Amniotic epithelial cell (primary cell): ENCODE measurements at places on chromosomes 6 and 20.

- DNase-seq: no peak
These were observed 567.8 kb downstream of the GRIK2 start for GRCh38 chr6:101961357-101961756.

DNA sequence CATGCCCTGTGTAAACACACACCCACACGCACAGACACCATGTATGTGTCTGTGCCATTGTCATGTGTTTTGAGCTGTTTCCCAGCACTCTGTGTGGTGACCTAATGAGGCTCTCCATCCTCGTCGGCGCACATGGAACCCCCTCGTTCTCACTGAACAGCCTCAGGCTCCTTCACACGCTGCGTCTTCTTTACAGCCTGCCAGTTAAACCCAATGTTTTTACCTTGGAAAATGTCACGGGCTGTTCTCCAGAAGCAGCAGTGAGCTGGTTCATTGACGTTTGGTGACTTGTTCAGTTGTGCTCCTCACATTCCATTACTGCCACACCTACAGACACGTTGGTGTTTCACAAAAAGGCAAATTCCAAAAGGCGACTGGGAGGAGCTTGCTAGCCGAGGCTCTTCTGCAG lies 201.0 kb upstream of the FOXQ1 start:
- no peak for DNase-seq

GRCh38 chr6:87154641-87154992 lies 748 bp upstream of the ZNF292 start:
- no peak for DNase-seq

GRCh38 chr6:167575158-167575696 lies 250.3 kb downstream of the TTLL2 start:
- no peak for DNase-seq

GRCh38 chr20:11234181-11234580 lies 560.4 kb upstream of the JAG1 start:
- DNase-seq: peak; percentile 2

DNA sequence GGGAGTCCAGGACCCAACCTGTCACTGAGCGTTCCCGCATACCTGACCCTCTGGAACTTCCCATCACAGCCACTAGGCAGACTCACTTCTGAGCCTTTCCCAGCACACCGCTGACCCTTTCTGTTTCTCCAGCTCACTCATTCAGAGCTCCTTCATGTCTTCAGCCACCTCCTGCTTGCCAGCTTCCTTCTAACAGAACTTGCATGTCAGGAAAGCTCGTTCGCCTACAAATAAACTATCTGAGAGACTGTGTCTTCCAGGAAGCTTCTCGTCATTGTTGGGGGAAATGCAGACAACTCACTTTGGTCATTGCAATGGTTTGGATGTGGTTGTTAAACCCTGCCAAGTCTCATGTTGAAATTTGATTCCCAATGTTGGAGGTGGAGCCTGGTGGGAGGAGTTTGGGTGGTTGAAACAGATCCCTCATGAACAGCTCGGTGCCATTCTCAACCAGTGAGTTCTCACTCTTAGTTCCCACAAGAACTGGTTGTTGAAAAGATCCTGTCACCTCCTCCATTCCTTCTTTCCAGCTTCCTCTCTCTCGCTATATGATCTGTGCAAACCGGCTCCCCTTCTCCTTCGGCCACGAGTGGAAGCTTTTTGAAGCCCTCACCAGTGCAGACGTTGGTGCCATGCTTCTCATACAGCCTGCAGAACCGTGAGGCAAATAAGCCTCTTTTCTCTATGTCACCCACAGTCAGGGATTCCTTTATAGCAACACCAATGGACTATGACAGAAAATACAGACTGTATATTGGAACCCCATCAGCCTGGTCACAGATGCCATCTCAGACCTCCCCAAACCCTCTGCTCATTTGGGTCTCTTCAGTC lies 1.4 kb upstream of the MUC21 start:
- peak; percentile 82 for DNase-seq

GRCh38 chr6:1496836-1497760 lies 107.7 kb downstream of the FOXF2 start:
- DNase-seq: no peak

- no peak for DNase-seq
These were observed 129.2 kb upstream of the SNX9 start for GRCh38 chr6:157693867-157694266.

GRCh38 chr6:90036963-90037362 lies 142.7 kb downstream of the GJA10 start:
- no peak for DNase-seq

- DNase-seq: peak; percentile 95
These were observed 53.0 kb downstream of the ADAT2 start for GRCh38 chr6:143397227-143398222.

- DNase-seq: no peak
These were observed 3.7 kb upstream of the OLIG3 start for GRCh38 chr6:137497721-137498463.

DNA sequence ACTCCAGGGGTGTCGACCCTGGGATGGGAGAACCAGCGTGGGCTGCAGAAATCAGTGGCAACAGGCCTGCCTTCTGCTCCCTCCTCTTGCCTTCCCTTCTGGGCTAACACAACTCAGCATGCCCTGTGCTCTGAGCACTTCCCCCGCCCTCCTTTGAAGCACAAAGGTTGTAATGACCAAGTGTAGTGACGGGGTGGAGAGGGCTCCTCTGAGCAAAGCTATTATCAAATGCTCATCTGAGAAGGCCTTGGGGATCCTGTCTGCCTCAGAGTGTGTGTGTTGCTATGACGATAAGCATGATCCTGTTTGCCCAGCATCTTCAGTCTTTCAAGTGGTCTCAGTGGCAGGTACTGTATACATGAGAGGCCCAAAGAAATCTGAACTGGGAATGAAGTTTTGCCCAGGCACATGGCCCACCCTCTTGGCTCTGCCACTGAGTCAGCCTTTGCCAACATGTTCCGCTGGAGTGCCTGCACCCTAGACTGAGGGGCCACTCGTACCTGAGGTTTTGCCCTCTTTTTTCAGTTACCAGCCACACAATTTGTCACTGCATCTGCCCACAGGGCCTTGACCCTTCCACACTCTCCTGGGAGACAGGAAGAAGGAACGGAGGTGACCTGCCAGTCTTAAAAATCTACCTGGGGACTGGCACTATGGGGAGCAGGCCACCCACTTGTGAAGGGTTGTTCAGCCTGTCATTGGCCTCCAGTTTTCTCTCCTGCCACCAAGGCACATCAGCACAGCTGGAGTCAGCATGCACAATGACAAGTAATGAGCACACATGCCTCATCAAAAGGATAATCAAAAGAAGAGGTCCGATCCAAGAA lies 74.5 kb downstream of the GFOD1 start:
- DNase-seq: no peak

DNA sequence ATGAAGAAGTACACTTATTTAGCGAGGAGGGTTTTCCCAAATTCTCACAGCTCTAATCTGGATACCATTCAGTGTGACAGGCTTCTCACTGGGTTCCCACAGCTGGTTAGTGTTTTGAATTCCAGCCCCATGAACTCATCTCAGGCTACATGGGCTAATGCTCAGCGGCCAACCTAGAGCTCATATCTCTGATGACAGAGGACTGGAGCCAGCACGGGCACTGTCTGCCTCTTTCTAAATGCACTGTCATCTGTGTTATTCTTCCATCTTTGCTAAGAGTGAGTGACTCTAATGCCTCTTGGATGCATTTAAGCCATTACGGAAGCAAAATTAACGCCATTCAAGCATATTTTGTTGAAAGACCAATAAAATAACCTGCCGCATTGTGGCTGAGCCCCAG lies 308.9 kb upstream of the JAG1 start:
- peak; percentile 89 for DNase-seq

- no peak for DNase-seq
These were observed 21.2 kb downstream of the RIOK1 start for GRCh38 chr6:7410851-7411250.

- no peak for DNase-seq
These were observed 38.4 kb upstream of the TGM2 start for GRCh38 chr20:38203337-38203980.
